Amniotic stem cell (primary cell): ENCODE measurements at places on chromosomes 1 and 21.

DNA sequence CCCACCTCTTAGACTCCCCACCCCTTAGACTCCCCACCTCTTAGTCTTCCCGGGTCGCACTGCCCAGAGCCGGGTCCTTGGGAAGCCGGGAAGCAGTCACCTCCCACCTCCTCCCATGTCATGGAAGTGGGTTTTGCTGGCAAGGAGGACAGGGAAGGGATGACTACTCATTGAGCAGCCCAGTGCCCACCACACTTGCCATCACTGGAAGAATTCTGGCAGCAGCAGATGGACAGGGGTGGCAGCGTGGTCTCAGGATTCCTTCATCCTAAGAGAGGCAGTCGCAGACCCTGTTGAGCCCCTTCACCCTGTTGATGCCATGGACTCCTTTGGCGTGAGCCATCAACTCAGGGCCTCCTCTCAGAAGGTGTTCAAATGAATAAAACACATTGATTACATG is 140.8 kb downstream of the PGBD5 start:
- no peak for DNase-seq

DNA sequence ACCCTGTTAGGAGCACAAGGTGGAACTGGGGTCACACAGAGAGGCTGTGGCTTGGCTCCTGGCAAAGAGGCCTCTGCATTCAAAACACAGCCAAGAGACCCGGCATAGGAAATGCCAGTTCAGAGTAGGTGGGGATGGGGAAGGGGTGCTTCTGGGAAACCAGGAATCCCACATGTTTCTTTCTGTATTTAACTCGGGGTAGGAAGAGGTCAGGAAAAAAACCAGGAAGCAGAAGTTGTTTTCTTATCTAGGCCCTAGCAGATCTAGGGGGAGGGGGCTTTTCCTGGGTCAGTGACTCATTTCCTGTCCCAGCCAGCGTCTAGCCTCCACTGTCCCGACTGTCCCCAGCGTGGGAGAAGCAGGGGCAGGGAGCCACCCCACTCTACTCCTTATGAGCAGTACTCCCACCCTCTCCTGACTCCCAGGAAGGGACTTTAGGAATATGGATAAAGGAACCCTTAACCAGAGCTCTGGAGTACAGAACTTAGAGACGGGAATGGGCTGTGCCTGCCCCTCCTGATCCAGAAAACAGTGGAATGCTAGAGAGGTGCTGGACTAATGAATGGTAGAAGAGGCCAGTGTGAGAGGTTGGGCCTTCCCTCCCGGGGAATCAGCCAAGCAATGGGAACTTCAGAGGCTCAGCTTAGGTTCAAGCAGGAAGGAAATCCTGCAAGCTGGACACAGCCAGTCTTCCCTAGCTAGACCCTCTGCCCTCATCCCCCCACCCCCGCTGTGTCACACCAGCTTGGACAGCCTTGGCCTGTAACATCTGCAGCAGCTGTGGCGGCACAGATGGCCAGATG is 5.7 kb downstream of the FHL3 start:
- no peak for DNase-seq

- DNase-seq = no peak
Measured at GRCh38 chr1:2059290-2059953, 9.2 kb downstream of the PRKCZ start.

GRCh38 chr1:84735483-84735882 is 45.2 kb upstream of the SSX2IP start:
- no peak for DNase-seq

- no peak for DNase-seq
Measured at GRCh38 chr1:55789466-55789865, 574.3 kb upstream of the USP24 start.
